ENCODE measurements at places on chromosomes 13 and 19.
A peak's percentile ranks its signal among the peaks of the same experiment; 100 is the strongest.

GRCh38 chr13:73922493-73923393 lies 211.5 kb downstream of the KLF12 start:
- DNase-seq: no peak

DNA sequence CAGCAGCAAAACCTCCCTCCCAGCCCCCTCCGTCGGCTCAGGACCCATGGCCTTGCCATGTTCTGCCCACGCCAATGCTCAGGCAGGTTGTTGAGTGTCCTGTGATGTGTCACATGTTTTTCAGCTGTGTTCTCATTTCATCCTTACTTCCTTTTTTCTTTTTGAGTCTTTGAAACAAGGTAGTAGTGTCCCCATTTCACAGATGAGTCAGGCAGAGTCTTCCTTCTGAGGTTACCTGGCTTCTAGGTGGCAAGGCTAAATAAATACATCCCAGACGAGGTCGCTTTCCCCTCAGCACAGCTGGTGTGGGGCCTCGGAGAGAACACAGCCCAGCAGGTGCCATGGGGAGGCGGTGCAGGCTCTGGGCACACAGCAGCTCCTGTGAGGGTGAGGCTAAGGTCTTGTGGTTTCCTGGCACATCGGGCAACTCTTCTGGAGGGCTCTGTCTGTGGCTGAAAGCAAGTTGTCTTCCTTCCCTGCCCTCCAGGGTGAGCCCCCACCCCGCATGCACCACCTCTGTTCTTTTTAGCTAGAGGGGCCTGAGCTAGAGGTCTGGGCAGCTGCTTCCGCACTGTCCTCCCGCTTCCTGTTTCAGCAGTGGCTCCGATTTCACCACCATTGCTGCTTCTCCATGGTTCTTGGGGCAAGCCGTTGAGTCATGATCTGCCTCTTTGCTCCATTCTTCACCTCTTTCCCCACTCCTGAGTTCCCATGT lies 15.1 kb downstream of the PRAM1 start:
- no peak for DNase-seq

- DNase-seq: no peak
Measured at GRCh38 chr19:1068009-1069001, 1.3 kb downstream of the ARHGAP45 start.

DNA sequence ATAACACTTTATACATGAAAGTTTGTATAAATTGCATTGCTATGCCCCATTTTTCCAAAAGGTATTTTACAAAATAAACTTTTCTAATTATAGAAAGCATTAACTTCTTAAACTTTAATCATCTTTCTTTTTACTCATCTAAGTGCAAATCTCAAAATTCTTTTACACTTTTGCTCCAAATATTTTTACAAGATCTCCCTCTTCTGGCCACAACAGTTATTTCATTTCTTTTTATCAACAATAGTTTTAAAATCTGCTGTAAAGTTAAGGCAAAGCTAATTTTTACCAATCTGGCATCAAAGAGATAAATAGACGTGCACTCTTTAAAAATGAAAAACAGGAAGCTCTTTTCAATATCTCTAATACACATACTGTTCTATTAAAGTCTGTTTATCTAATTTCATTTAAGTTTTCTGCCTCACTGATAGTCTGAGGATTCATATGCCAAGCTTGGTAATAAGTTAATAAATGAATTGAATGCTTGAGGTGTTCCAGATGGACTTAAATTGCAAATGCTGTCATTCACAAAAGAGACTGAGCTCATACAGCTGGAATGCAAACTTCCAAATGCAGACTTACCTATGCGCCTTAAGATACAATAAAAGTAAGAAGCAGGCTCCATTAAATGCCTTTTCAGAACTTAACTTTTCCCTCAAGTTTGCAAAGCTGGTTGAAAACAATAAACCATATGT lies 583.0 kb upstream of the ATXN8OS start:
- DNase-seq: no peak

- no peak for DNase-seq
Measured at GRCh38 chr13:110228936-110229904, 77.7 kb downstream of the COL4A1 start.

DNA sequence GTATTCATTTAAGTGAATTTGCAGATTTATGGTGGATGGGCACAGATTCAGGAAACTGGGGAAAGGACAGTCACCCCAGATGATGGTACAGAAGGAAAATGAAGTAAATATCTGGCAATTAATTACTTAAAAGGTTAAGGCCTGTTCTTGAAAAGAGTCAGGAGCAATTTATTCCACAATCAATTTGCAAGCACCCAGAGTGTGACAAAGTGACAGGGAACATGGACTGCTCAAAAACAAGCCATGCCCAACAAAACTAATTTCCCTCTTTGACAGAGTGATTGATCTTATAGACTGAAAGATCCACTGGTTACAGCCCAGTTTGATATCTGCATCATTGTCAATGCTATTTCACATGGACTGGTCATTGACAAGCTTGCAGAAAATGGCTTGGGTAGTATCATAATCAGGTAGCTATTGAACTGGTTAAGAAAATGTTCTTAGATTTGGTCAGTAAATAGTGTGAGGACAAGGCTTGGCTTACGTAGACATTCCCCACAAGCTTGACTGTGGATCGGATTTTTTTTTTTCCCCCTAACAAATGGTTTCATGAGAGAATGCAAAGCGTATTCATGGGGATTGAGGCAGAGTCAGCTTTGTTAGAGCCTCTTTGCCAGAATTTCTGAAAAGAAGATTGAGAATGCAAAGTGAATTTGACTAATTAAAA lies 584.6 kb downstream of the GPC6 start:
- DNase-seq: no peak

GRCh38 chr13:25085125-25085742 lies 10.7 kb upstream of the PABPC3 start:
- no peak for DNase-seq

DNA sequence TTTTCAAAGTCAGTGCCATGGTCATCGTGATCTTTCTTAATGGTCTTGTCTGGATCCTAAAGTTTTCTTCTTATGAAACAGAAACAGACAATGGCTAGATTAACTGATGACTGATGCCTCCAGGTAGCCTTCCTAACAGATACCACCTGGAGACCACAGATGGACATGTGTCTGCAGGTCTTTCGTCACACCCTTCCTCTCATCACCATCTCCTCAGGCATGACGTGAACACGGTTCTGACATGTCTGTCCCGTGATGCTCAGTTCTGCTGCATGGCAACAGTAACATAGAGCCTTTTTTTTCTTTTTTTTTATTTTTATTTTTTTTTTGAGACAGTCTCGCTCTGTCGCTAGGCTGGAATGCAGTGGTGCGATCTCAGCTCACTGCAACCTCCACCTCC lies 13.1 kb upstream of the LAMP1 start:
- no peak for DNase-seq

- no peak for DNase-seq
Measured at GRCh38 chr19:8240274-8241229, 31.4 kb downstream of the CERS4 start.

DNA sequence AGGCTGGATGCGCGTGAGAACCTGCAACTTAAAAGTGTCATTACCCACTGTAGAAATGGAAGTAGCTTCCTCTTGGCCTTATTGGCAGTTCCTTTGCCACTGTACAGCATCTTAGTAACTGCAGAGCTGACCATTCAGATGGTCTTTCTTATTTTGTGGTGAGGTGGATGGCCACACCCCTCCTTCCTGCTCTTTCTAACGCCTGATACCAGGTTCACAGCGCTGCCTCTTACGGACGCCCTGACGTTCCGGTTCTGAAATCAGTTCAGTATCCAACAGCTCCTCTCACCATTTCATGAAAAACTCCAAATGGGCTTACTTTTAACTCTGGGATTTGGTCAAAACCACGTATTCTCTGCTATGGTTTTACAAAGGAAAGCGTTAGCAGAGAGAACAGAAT lies 134.6 kb downstream of the ATP11A start:
- DNase-seq: no peak

- peak; percentile 95 for DNase-seq
Measured at GRCh38 chr19:17947815-17948513, 15.1 kb downstream of the CCDC124 start.

DNA sequence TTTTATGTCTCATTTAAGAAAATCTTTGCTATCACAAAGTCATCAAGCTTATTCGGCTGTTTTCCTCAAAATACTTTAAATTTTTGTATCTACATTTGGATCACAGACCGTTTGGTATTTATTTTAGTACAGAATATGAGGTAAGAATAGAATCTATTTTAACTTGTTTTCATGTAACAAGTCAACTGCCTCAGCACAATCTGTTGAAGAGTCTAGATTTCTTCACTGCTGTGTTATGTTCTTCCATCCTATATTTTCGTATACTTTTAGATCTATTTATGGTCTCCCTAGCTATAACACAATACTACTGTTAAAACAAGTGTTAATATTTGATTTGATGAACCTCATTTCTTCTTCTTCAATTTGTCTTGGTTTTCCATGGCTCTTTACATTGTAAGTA lies 61.6 kb upstream of the SGCG start:
- no peak for DNase-seq

DNA sequence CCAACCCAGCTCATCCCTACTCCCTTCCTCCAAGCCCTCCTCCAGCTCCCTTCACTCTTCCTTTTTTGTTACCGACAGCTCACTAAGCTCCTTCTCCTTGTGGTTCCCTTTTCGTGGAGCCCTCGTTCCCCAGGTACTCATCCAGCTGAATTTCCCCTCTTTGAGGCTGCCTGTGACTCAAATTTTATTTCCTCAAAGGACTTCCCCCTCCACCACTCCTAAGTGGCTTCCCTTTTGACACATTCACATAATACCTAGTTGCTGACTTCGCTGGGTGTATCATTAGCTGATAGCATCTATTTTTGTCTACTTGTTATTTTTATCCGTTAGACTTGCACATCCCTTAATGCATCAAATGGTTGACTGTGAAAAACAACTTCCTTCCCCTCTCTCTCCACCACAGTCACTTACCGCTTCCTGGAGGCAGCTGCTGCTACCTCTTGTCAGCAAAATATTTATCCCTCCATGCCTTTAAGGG lies 14.5 kb downstream of the FFAR2 start:
- DNase-seq: no peak

- no peak for DNase-seq
Measured at GRCh38 chr13:91126806-91127205, 220.7 kb upstream of the MIR17HG start.

- DNase-seq: no peak
Measured at GRCh38 chr13:77026255-77026860, 601 bp downstream of the FBXL3 start.

GRCh38 chr13:30429721-30430694 lies 7.7 kb downstream of the UBE2L5 start:
- DNase-seq: no peak

DNA sequence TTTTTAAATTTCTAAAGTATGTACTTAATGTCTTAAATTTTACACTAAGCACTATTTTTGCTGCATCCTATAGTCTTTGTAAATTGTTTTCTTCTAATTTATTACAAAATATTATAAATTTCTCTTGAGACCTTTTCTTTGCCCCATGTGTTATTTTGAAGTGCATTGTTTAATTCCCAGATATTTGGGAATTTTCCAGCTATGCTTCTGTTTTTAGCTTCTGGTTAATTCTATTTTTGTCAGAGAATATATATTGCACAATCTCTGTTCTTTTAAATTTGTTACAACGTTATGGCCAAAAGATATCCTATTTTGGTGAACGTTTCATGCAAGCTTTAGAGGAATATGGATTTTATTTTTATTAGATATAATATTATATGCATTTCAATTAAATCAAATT lies 917.4 kb upstream of the MIR17HG start:
- no peak for DNase-seq

GRCh38 chr13:31978021-31978420 lies 53.6 kb upstream of the FRY start:
- no peak for DNase-seq

- no peak for DNase-seq
Measured at GRCh38 chr13:59710416-59710815, 453.3 kb downstream of the DIAPH3 start.

DNA sequence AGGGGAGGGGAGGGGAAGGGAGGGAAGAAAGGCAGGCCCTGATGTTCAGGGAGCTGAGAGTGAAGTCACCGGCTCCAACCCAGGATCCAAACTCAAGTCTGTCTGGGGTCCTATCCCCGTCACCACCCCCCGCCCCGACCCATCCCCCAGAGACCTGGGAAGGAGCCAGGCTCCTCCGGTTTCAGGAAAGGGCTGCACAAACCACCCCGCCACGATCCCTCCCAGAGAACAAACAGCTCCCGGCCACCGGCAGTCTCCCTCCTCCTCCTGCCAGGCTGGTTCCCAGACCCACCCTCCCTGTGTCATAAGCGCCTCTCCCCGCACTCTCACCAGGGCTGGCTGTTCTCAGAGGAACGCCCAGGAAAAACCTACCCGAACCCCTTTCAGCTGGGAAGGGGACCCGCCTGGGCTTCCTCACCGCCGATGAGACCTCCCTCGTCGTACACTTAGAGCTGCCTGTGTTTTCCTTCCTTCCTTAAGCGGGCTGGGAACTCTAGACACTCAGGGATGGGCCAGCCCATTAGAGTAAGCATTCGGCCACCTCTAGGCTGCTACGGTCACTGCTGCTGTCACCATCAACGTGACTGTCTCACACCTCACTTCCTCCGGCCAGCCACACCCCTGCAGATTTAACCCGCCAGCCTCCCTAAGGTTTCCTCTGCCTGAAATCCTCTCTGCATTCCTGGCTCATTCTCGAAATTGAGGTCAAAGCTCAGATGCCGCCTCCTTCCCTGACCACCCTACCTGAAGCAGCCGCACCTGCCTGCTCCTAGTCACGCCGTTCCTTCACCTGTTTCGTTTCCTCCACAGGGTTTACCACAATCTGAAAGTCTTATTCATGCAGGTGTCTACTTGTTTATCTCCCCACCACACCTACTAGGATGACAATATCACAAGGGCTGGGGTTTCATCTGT lies 6.3 kb upstream of the RDH13 start:
- DNase-seq: no peak

GRCh38 chr13:72221276-72221962 lies 354.4 kb upstream of the DACH1 start:
- no peak for DNase-seq

DNA sequence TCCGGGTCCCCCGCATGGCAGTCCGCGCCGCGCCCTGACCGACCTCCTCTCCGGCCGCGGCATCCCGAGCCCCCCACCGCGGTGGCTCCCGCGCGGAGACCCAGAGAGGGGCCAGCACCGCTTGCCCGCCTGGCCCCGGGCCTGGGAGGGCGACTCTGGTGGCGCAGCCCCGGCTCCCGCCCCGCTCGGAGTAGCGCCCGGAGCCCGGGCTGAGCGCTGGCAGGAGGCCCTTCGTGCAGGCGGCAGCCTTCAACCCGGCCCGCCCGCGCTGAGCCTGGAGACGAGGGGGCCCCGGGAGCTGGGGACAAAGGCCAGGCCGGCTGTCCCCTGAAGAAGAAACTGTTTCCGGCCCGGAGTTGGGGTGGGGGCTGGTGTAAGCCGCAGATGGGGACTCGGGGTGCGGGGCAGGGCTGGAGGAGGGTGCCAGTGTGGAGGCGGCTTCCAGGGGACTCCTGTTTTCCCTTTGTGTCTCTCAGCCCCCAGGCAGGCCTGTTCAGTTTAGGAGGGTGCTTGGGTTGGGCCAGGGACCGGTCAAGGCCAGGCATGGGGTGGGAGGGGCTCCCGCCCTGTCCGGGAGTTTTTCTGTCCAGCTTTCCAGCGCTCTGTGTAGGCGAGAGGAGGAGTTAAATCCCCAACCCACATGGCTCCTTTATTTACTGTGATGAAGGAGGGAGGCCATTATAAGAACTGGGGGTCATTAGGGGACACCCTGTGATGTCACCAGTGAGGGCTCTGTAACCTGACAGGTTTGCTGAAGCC lies 935 bp downstream of the LRP3 start:
- no peak for DNase-seq

GRCh38 chr19:33705860-33706259 lies 84.1 kb downstream of the CHST8 start:
- no peak for DNase-seq

Measured in NCI-H1436 treated with DMSO at 0.1 percent for 48 hours (cell line).